ENCODE measurements at places on chromosomes 12 and 14. TPM values are rescaled to one million over a fixed set of nuclear protein-coding genes. Genes with fewer than 3 reads are reported as not detected.

TAS2R42 gene
- not detected for total RNA-seq

PPP4R4 gene
- 1.1 TPM for total RNA-seq

TAS2R7 gene
- total RNA-seq: not detected

PTPRQ gene
- total RNA-seq: not detected

KRT84 gene
- not detected for total RNA-seq

RASSF9 gene
- total RNA-seq: not detected
